ENCODE measurements at places on chromosomes 7 and 10. TPM values are rescaled to one million over a fixed set of nuclear protein-coding genes. Genes with fewer than 3 reads are reported as not detected.

SEMA3D gene
- polyA plus RNA-seq, result 14.4 TPM

SHOC2 gene
- polyA plus RNA-seq, result 34.3 TPM

ARHGAP22 gene
- 2.7 TPM for polyA plus RNA-seq

SLC12A9 gene
- 26.0 TPM for polyA plus RNA-seq

CFAP70 gene
- 5.3 TPM for polyA plus RNA-seq

MUC3A gene
- polyA plus RNA-seq, result 127 TPM

NEUROG3 gene
- polyA plus RNA-seq, result 3.1 TPM

EN2 gene
- polyA plus RNA-seq, result not detected

MMD2 gene
- polyA plus RNA-seq, result 0.24 TPM

CYP2C19 gene
- polyA plus RNA-seq, result 26.9 TPM

CHN2 gene
- polyA plus RNA-seq, result 33.6 TPM

TEX36 gene
- 0.07 TPM for polyA plus RNA-seq

DNA sequence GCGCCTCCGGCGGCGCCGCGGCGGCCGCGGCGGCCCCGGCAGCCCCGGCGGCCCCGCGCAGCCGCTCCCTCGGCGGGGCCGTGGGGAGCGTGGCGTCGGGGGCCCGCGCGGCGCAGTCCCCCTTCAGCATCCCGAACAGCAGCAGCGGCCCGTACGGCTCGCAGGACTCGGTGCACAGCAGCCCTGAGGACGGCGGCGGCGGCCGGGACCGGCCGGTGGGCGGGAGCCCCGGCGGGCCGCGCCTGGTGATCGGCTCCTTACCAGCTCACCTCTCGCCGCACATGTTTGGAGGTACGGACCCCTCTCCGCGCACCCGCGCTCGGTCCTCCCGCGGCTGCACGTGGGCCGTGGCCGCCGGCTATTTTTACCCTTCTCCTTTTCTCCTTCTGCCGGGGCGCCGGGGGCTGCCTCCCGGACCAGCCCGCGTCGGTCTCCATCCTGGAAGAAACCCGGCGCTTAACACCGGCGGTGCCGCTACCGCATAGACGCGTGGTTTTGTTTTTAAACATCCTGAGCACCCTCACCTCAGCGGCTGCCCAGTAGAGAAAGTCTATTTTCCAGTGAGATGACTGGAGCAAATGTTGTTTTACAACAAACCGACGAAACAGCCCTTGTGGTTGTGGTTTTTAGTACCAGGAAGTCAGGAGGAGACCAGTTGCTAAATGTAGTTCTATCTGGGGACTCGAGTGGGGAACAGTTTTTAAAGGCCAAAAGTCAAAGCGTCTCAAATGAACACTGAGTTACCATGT lies 1.3 kb downstream of the ZNRF2 start:
- peak; percentile 71 for DNase-seq

GRCh38 chr7:52842202-52842900 lies 193.1 kb upstream of the POM121L12 start:
- no peak for DNase-seq

- DNase-seq, result no peak
Observed at GRCh38 chr10:132774902-132775863, 10.8 kb downstream of the NKX6-2 start.

GRCh38 chr10:32093650-32094049 lies 37.4 kb upstream of the KIF5B start:
- DNase-seq, result no peak

- no peak for DNase-seq
Observed at GRCh38 chr7:94240902-94241301, 153.8 kb upstream of the COL1A2 start.

DNA sequence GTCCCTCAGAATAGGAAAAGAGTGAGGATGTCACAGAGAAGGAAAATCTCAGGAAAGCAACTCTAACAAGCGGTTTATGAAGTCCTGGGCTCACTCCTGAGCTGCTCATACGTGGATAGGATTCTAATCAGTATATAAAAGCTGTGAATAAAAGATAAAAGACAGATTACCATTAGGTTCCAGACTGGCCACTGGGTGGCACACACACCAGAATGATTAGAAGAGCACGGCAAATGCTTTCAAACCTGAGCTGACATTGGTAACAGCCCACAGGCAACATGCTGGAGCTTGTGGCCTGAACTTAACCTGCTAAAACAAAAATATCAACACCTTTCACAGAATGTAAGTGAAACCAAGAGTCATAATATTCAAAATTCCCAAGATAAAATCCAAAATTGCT lies 370.8 kb downstream of the GRID1 start:
- DNase-seq, result no peak

GRCh38 chr10:121959671-121960070 lies 15.3 kb downstream of the NSMCE4A start:
- DNase-seq, result no peak

- no peak for DNase-seq
Observed at GRCh38 chr10:21327289-21327993, 198.0 kb downstream of the SKIDA1 start.

GRCh38 chr10:642186-642890 lies 47.1 kb downstream of the DIP2C start:
- peak; percentile 75 for DNase-seq

DNA sequence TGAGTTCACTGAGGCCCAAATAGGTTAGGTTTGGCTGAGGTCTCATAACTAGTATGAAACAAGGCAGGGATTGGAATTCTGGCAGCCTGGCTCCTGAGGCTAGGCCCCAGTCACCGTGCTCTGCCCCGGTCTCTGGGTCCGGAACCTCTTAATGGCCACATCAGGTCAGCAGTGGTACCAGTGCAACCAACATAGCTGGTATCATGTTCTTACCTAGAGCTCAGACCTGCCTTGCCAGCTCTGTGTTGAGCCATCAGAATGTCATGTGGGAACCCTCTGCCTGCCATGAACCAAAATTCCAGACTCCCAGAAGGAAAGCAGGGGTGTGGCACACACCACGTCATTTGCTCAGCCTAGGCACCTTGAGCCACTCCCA lies 56.5 kb downstream of the ZNF467 start:
- DNase-seq, result no peak

GRCh38 chr7:77734659-77735421 lies 38.6 kb downstream of the RSBN1L start:
- peak; percentile 58 for DNase-seq

GRCh38 chr10:93722550-93722949 lies 20.2 kb upstream of the FRA10AC1 start:
- DNase-seq, result no peak

DNA sequence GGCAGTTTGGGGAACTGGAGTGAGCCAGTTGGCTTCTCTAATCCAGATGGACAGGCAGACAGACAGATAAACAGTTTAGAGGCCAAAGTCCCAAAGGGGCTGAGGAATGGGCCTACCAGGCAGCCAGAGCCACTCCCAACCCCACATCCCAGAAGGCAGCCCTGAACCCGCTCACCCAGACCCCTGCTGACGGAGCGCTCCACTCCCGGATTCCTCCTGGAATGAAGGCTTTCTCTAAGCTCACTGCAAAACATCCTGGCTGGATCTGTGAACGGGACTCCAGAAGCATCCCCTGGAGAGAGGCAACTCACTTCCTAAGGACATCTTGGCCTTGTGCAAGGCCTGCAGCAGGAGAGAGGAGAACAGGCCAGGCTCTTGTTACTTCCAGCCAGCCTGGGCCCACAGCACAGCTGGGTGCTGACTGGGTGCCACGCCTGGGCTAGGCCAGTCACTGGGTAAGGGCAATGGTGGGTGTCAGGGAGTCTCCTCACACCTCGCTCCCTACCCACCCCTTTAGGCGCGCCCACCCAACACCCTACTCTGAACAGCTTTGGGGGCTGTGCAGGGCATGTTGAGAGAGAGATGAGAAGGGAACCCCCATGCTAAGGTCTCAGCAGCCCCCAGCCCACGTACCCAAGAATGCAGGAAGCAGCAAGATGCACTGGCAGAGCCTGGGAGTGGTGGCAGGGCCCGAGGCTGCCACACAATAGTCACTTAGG lies 168.6 kb upstream of the ZMIZ1 start:
- peak; percentile 32 for DNase-seq

DNA sequence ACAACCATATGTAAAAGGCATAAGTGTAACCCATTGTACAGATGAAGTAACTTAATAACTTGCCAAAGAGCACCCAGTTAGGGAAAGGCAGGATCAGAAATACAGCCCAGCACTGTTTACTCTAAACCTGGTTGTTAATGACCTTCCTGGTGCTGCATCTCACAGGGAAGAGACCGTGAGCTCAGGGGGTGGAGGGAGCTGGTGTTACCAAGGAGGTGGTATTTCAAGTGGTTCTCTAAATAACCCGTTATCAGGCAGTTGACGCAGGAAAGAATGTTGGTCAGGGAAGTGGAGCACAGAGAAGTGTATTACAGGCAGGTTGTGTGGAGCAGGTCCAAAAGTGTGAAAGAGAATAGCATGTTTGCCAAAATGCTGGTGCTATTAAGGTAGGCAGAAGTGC lies 4.4 kb upstream of the ST7 start:
- DNase-seq, result no peak

DNA sequence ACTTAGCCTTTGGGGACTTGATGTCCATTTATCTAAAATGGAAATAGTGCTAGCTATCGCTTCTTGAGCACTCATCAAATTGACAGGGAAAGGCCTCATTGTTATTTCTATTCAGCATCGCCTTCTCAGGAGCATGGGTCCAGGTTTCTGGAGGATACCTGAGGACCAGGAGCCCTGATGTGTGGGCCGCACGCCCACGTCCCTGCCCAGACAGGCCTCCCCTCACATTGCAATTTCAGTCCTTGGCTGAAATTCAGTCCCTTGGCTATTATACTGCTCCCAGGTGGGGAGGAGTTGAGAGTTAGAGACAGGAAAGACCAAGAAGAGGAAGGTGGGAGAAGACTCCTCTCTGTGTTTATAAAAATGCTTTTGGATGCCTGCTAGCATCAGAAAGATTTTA lies 38.9 kb downstream of the GPRIN2 start:
- no peak for DNase-seq

GRCh38 chr10:117366741-117367140 lies 8.5 kb downstream of the PDZD8 start:
- no peak for DNase-seq

DNA sequence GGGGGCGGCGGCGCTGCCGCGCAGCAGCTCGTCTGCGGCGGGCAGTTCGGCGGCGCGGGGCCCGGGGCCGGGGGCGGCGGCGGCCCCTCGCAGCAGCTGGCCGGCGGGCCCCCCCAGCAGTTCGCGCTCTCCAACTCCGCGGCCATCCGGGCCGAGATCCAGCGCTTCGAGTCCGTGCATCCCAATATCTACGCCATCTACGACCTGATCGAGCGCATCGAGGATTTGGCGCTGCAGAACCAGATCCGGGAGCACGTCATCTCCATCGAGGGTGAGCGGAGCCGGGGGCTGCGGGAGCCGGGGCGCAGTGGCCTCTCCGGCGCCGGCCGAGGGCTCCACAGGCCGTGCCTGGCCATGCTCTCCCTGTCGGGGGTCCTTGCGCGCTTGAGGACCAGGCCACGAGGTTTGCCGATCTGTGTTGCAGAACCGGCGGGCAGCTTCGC lies 548 bp downstream of the AGAP3 start:
- DNase-seq, result no peak

GRCh38 chr7:52140851-52141250 lies 824.2 kb upstream of the COBL start:
- peak; percentile 54 for DNase-seq

DNA sequence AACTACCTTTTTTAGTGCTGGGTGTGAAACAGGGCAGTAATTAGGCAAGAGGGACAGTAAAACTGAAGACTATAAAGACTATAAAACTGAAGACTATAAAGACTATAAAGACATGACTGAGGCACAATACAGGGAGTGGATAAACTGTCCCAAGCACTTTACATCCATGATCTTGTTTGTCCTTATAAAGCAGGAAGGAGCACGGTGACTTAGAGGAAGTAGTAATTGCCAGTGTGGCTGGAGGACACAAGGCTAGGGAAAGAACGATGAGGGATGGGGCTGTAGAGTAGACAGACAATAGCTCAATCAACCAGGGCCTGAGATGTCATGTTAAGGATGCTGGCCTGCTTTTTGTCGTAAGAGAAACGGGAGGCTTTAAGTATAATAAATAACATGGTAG lies 26.0 kb downstream of the DNAJC12 start:
- DNase-seq, result no peak

DNA sequence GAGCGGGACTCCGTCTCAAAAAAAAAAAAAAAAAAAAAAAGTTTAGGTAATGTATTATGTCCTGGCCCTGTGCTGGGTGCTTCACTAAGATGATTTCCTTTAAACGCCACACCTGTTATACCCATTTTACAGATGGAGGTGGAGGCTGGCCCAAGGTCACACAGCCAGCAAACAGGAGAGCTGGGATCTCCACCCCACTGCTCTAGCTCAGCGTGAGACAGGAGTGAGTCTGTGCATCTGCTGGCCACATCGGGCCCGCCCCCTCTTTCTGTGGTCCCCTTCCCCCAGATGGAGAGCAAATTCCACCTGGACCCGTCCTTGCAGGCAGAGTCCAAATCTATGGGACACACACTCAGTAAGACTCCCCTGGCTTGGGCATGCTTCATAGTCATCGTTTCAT lies 51.0 kb downstream of the LHPP start:
- no peak for DNase-seq

DNA sequence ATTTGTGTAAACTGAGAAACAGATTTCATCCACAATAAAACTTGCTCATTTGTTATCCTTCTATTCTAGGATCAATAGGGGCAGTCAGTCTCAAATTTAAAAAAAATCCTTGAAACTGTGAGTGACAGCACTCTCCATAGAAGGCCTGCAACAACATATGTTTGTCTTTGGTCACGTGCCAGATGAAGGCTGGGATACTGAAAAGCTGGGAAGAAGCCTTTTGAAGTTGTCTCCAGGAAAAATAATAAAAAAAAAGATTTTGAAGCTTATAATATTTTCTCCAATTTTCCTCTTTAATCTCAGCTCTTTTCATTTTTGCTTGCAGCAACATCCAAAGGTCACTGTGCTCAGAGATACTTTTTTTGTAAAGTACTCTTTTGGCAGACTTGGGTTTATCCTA lies 128.6 kb upstream of the SLC26A5 start:
- DNase-seq, result no peak

GRCh38 chr7:28354601-28355402 lies 57.5 kb upstream of the CREB5 start:
- DNase-seq, result no peak

DNA sequence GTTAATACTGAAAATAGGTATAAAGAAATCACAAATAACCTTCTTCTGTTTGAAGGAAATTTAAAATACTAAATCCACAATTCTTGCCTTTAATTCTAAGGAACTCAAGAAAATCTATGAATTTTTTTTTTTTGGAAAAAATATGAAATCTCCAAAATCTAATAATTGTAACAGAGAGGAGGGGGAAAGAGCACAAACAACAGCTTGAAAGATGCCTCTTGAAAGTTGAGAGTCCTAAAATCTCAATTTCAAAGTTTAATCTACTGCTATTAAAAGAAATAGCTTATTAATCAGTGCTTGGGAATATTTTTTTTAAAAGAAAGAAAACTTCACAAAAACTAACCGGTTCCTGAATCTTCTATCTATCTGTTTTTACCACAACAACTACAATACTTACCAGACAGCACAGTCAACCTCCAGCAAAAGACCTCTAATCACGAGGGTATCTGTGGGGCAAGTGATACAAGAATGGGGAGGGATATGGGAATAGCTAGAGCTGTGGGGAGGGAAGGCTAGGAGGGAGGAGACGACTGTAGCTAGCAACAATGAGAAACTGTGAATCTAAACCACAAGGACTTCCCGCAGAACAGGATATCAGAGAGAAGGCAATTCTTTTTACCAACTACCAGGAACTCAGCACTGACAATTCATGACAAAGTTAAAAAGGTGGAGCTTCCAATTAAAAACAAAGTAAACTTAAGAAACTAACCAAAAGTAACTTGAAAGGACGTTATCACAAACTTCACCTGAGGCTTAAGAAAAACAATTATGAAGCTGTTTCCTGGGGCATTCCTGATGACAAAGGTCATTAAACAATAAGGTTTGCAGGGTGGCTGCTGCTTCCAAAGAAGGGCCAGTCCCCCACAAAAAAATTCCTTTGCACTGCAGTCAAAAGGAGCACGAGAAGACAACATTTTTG lies at the start of gene USP54:
Gene USP54 (minus strand): TSS at position 462 of the 919 bp plus-strand sequence. CDS start 15,684 bp downstream, outside the sequence.
- peak; percentile 50 for DNase-seq

GRCh38 chr10:27319752-27320431 lies 79.3 kb upstream of the ACBD5 start:
- peak; percentile 42 for DNase-seq

Data from large intestine (tissue), 12 donors.